ENCODE measurements at places on chromosomes 5 and 9.
A peak's percentile ranks its signal among the peaks of the same experiment; 100 is the strongest.

DNA sequence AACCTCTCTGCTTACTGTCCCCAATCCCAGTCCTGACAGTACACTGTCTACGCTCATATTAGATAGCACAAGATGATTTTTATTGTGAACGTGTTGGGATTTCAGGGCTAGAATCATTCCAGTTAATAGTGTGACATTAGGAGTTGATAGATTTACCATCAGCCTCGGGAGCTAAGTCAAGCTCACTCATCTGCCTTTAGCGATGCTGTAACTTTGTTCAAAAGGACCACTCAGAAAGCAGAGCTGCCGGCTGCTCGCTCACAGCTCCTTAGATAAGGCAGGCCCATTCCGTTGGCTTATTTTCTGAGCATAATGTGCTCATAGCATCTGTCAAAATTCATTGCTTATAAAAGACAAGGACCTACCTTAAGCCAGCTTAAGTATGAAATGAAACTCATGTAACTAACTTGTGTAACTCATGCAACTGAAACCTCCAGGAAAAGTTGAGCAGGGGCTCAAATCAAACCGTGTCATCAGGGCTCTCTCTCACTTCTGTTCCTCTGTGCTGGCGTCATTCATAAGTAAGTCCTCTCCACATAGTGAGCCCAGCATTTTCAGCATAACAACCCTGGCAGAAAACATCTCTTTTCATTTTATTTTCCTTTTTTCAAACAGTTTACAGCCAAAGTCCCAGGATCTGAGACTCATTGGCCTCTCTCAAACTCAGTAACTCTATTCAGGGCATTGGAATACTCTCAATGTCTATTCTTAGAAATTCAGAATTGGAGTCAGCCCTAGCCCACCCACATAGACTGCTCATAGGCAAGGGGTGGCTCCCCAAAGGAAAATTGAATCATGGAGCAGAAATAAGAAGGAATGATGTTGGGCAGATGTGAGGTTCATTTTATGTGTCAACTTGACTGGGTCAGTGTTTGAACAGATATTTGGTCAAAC lies 208.8 kb downstream of the MAN2A1 start:
- H3K27me3 ChIP-seq: no peaks in the 10 kb centered on the region
- H3K27ac ChIP-seq: no peak overlapping the region
- no peaks in the 10 kb centered on the region for H3K36me3 ChIP-seq
- H3K4me1 ChIP-seq: peaks cover 34% of the 10 kb centered on the region
- no peak overlapping the region for H3K4me3 ChIP-seq
- DNase-seq: no peak

- no peaks in the 10 kb centered on the region for H3K27me3 ChIP-seq
- no peak overlapping the region for H3K27ac ChIP-seq
- H3K4me3 ChIP-seq: no peak overlapping the region
- DNase-seq: no peak
- H3K36me3 ChIP-seq: no peaks in the 10 kb centered on the region
Measured at GRCh38 chr9:77851882-77852595, 179.6 kb downstream of the GNAQ start.

GRCh38 chr9:75950998-75951397 lies 60.5 kb downstream of the PCSK5 start:
- peak; percentile 29 for DNase-seq
- no peaks in the 10 kb centered on the region for H3K36me3 ChIP-seq
- H3K27me3 ChIP-seq: no peaks in the 10 kb centered on the region
- H3K4me1 ChIP-seq: no peaks in the 10 kb centered on the region
- H3K4me3 ChIP-seq: no peak overlapping the region

DNA sequence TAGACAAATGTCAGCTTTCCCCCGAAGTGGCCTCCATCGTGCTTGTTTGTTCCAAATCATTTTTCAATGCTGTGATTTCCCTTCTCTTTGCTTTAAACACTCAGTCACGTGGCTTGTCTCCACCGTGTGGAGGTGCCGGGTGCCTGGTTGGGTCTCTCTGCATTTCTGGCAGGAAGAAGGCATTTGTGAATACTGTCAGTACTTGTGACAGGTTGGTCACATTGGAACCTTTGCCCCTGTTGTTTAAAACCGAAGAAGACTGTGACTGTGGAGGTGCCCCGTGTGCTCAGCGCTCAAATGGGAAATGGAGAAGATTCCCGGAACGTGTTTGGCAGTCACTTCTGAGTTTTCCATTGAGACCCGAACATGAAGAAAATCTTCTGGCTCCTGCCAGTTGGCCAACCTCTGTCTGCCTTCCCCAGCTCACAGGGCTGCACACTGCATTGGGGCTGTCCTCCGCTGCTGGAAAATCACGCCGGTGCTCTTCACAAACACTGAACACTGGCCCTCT lies 74.6 kb downstream of the LMNB1 start:
- no peaks in the 10 kb centered on the region for H3K36me3 ChIP-seq
- no peaks in the 10 kb centered on the region for H3K27me3 ChIP-seq
- DNase-seq: no peak
- H3K4me3 ChIP-seq: no peak overlapping the region

DNA sequence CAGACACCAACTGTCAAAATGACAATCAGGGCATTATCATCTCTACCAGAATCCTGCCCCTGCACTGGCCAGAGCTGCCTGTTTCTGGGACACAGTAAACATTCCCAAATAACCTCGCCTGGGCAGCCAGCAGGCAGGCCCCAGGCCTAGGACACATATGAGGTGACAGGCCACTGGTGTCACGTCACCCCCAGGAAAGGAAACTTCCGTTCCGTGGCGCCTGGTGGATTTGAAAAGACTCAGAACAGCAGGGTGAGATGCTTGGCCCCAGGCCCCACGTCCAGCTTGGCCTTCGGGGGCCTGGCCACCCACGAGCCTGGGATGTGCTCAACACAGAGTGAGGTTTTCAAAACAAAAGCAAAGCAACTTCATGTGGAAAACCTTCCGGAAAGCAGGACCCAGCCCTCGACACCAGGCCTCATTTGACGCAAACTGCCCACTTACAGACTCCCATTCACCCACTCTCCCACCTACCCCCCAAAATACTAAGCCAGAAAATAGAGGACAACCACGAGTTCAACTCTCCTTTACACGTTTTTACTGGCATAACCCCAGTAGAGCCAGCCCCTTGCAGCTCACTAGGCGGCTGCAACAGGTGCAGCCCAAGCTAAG lies 1.2 kb downstream of the SEMA4D start:
- DNase-seq: no peak
- H3K36me3 ChIP-seq: no peaks in the 10 kb centered on the region
- H3K27me3 ChIP-seq: no peaks in the 10 kb centered on the region
- H3K27ac ChIP-seq: no peak overlapping the region

DNA sequence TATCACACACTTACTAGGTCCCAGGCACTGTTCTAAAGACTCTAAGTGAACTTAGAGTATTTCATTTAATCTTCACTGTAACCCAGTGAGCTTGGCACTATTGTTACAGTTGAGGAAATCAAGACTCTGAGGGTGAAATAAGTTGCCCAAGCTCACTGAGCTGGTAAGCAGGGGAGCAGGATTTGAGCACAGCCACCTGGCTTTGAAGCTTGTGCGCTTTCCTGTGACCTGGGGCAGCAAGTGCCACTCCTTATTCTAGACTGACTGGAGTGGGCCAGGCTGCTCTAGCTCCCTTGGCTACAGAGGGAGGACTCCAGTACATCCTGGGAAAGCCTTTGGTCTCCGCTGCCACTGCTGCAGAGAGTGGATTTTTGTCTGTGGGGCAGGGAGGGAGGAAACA lies 50.0 kb downstream of the RGS3 start:
- DNase-seq: no peak
- H3K4me3 ChIP-seq: no peak overlapping the region
- no peak overlapping the region for H3K27ac ChIP-seq

DNA sequence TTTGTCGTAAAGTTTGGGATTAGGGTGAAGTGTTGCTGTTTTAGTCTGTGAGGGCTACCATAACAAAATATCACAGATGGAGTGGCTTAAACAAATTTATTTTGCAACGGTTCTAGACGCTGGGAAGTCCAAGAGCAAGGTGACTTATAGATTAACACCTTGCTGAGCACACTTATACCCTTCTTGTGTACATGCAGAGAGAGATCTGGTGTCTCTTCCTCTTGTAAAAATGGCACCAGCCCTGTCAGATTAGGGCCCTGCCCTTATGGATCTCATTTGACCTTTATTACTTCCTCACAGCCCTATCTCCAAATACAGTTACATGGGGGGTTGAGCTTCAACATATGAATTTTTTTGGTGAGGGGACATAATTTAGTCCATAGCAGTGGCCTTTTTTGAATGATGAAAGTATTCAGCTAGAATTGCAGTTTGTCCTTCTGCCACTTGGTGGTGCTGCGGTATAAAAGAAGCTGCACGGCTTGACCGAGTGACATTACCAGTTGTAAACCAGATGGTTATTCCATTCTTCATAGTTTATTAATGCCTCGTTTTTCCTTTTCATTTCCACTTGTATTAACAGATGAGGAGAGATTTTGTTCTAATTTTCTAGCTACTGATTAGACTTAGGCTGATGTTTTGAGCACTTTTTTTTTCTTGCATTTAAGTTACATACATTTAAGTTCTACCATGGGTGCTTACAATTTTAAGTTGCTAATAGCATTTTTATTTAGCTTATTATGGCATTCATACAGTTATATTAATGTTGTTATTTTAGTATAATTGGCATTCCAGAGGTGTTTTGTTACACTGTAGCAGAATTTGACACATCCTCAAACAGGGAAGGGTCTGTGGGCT lies 19.4 kb downstream of the DCP2 start:
- no peak overlapping the region for H3K27ac ChIP-seq
- no peaks in the 10 kb centered on the region for H3K27me3 ChIP-seq
- H3K36me3 ChIP-seq: peaks cover 2% of the 10 kb centered on the region
- peak; percentile 75 for DNase-seq
- H3K4me1 ChIP-seq: no peaks in the 10 kb centered on the region
- no peak overlapping the region for H3K4me3 ChIP-seq

DNA sequence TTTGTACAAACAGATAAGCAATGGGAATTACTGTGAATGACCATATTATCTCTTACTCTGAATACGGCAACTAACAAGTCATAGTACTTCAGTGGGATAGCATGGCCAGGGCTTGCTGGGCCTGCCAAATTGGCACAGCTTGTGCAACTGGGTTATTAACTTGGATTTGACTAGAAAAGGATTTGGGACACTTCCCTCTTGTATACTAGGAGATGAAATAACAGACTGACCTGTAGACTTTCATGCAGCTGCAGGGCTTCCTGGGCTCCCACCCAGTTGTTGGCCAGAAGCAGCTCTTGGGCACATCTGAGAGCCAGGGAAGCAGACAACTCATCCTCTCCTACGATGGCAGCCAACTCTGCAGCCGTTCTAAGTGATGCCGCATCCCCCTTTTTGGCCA lies 39.8 kb downstream of the CNOT8 start:
- H3K27ac ChIP-seq: no peak overlapping the region
- no peak overlapping the region for H3K4me3 ChIP-seq
- DNase-seq: no peak

- H3K27me3 ChIP-seq: no peaks in the 10 kb centered on the region
- no peaks in the 10 kb centered on the region for H3K36me3 ChIP-seq
- no peaks in the 10 kb centered on the region for H3K4me1 ChIP-seq
- H3K27ac ChIP-seq: no peak overlapping the region
- H3K4me3 ChIP-seq: no peak overlapping the region
Measured at GRCh38 chr9:11779971-11780370, 913.2 kb upstream of the TYRP1 start.

DNA sequence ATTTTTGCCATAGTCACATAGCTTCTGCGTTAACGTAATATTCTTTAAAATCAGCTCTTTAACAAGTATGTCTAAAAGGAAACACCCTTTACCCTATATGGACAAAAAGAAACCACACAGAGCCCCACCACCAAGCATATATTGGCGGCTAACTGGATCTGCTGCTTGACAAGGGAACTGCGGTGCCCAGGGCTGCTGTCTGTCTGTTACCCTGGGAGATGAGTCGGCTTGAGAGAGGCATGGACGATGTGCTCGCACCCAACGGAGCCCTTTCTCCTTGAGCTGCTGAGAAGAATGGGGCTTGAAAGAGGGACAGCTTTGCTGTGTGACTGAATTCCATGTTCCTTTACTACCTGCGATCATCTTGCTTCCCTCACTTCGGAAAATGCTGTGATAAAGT lies 158.6 kb upstream of the SHB start:
- DNase-seq: no peak
- H3K4me1 ChIP-seq: peaks cover 35% of the 10 kb centered on the region
- no peaks in the 10 kb centered on the region for H3K36me3 ChIP-seq

- no peak for DNase-seq
- no peaks in the 10 kb centered on the region for H3K27me3 ChIP-seq
- H3K4me1 ChIP-seq: no peaks in the 10 kb centered on the region
- H3K4me3 ChIP-seq: no peak overlapping the region
- no peak overlapping the region for H3K27ac ChIP-seq
Measured at GRCh38 chr9:119318371-119318770, 50.9 kb downstream of the BRINP1 start.

DNA sequence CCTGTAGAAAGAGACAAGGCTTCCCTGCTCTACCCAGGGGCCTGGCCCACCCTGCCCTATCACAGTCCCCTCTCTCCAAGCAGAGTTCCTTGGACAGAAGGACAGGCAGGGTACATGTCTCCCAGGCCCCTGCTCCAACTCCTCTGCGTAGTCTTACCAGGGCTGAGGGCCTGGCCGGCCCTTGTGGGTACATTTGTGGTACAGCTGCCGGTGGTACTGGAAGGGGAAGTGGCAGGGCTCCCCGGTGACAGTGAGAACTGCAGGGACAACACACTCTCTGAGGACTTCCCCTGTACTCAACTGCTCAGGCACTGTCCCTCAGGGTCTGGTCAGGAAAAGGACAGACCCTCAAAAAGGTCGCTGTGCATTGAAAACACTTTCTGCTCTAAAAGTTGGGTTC lies 3.6 kb downstream of the F12 start:
- H3K36me3 ChIP-seq: no peaks in the 10 kb centered on the region
- peaks cover 6% of the 10 kb centered on the region for H3K4me1 ChIP-seq
- no peak overlapping the region for H3K4me3 ChIP-seq
- H3K27ac ChIP-seq: no peak overlapping the region
- H3K27me3 ChIP-seq: no peaks in the 10 kb centered on the region

GRCh38 chr5:56761151-56761885 lies 54.0 kb upstream of the MAP3K1 start:
- H3K36me3 ChIP-seq: no peaks in the 10 kb centered on the region
- no peak overlapping the region for H3K27ac ChIP-seq
- H3K27me3 ChIP-seq: no peaks in the 10 kb centered on the region
- H3K4me1 ChIP-seq: peaks cover 16% of the 10 kb centered on the region
- DNase-seq: no peak

DNA sequence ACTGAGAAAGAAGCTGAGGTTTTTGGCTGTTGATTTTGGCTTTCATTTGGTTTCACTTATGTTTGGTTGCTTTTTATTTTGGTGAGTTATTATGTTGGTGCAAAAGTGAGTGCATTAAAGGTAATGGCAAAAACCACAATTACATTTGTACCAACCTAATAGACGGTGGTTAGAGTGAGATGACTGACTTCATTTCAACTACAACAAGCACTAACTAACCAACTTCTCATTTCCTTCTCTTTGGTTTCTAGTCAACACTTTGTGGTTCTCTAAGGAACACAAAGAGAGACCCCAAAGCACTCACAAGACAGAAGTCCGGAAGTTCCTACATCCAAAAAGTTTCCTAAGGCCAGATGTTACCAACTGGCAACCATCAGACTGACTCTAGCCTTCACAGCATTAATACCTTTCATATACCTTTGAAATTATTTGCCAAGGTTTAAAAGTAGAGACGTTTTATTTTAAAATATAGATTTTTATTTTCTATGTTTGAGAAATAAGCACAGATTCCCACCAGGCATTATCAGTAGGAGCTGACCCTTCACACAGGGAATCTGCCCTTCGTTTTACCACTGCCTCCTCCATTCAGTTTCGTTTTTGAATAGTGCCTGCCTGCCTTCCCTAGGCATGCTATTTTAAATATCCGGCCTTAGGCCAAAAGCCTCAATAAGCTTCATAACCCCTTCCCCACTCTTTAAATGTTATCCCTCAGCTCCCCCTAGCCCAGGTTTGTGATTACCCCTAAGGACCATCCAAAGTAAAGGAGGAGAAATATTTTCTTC lies 301.1 kb upstream of the PTGER4 start:
- no peaks in the 10 kb centered on the region for H3K4me1 ChIP-seq
- DNase-seq: no peak
- H3K27ac ChIP-seq: no peak overlapping the region
- no peaks in the 10 kb centered on the region for H3K36me3 ChIP-seq
- H3K4me3 ChIP-seq: no peak overlapping the region

Measured in Caco-2 (cell line).